ENCODE measurements at places on chromosomes 3 and 15.

DNA sequence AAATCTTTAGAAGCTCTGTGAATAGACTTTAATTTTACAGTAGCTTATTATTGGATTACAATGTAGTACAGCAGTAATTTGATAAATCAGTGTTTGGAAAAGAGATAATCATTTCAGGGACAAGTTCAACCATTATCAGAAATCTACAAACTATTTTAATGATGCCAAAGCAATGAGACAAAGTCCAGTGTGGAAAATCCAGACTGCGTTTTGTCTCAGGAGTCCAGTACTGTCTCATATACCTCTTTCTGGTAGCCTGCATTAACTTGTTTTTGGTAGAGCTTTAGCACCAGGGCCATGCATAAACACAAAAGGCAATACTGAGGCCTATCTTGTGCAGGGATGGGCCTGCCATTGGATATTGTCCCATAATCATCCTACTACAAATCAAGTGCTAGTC, 19.7 kb downstream of the ACKR4 start:
- no peaks in the 10 kb centered on the region for H3K27me3 ChIP-seq
- no peak overlapping the region for H3K4me3 ChIP-seq
- no peaks in the 10 kb centered on the region for H3K4me1 ChIP-seq
- no peak for DNase-seq
- H3K36me3 ChIP-seq = peaks cover 63% of the 10 kb centered on the region

DNA sequence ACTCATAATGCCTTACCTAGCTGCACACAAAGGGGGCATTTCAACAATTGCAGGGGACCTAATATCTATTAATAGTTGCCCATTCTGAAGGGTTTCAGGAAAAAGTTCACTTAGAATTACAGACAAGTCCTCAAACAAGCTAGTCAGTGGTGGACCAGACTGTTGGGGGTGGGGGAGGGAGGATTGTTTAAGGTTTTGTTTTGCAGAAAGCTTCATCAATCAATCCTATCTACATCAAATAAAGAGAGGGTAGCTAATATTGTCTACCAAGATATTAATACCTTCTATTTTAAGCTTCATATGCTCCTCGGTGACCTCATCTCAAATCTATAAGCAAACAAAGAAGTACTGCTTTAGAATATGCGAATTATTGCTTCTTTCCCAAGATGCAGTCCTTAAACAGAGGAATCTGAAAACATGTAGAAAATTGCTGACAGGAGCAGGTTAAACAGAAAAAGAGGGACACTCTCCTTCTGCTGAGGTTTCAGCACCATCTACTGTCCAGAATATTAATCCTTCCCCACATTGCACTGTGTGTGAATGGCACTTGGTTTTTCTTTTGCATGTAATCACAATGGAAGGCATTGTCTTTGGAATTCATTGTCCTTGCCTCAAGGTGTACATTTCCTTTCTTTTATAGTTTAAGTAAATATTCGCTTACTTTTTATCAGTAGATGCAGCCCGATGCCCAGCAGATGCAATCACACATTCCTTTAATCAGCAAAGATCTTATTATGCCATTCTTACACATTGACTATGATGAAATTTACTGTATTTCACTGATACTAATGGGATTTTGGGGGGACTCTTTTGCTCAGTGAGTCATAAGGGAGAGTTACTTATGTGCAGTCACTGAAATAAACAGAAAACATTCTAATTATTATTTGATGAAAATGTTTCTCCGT, 94.7 kb downstream of the IL5RA start:
- H3K36me3 ChIP-seq = no peaks in the 10 kb centered on the region
- no peaks in the 10 kb centered on the region for H3K27me3 ChIP-seq
- H3K27ac ChIP-seq = no peak overlapping the region
- no peak overlapping the region for H3K4me3 ChIP-seq

- no peak overlapping the region for H3K27ac ChIP-seq
- H3K4me3 ChIP-seq = no peak overlapping the region
- no peaks in the 10 kb centered on the region for H3K36me3 ChIP-seq
Measured at GRCh38 chr15:66038387-66039116, 169.3 kb downstream of the RAB11A start.

- H3K36me3 ChIP-seq = no peaks in the 10 kb centered on the region
- H3K27me3 ChIP-seq = no peaks in the 10 kb centered on the region
- no peak overlapping the region for H3K27ac ChIP-seq
- H3K4me3 ChIP-seq = no peak overlapping the region
- no peaks in the 10 kb centered on the region for H3K4me1 ChIP-seq
Measured at GRCh38 chr15:66795851-66796250, 93.8 kb downstream of the SMAD6 start.

- no peaks in the 10 kb centered on the region for H3K27me3 ChIP-seq
- H3K4me3 ChIP-seq = no peak overlapping the region
- H3K4me1 ChIP-seq = peaks cover 5% of the 10 kb centered on the region
Measured at GRCh38 chr3:61940236-61940635, 378.9 kb downstream of the PTPRG start.

DNA sequence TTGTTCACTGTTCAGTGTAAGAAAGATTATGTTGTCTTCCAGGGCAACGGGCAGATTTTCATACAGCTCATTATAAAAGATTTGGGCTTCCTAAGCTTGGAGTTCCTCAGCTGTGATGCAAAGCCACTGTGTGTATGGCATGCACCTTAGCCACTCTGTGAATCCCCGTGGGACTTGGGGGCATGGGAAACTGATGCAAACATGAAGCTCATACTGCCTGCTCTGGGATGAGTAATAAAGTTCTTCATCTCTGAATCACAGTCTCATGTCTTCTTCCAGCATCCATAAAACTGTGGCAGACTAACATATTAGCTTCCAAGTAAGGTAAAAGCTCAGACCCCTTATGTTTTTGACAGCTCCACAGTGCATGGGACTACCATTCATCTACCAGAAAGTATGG, 154.3 kb upstream of the RORA start:
- no peaks in the 10 kb centered on the region for H3K27me3 ChIP-seq
- no peaks in the 10 kb centered on the region for H3K36me3 ChIP-seq
- no peak for DNase-seq
- no peak overlapping the region for H3K4me3 ChIP-seq
- no peaks in the 10 kb centered on the region for H3K4me1 ChIP-seq
